Stimulated activated CD4-positive, alpha-beta T cell treated with anti-CD3 and anti-CD28 coated beads, Interleukin-1b, Interleukin-23, amount 100 ng/mL, for 1 hour (primary cell): ENCODE measurements at places on chromosomes 5 and 9.

- no peak for DNase-seq
These were observed 66.9 kb downstream of the FER start for GRCh38 chr5:108814551-108814950.

DNA sequence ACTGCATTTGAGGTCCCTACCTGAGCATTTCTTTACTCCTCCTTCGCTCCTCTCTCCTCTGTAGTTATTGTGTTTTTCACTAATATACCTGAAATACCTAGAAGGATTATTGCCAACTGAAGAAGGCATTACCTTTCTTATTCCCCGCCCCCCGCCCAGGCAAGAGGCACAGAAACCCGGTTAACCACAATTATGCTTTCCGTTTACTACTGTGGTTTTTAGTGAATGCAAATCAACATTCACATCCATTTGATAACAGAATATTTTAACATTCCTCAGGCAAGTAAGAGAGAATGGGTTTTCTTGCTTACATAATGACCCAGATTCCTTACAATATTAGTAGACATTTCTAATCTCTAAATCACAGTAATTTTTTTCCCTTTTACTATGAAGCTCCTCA, 136.9 kb downstream of the PCSK5 start:
- DNase-seq = no peak

- no peak for DNase-seq
These were observed 24.6 kb upstream of the FAM151B start for GRCh38 chr5:80463269-80463668.

- DNase-seq = no peak
These were observed 264.7 kb downstream of the TRIM32 start for GRCh38 chr9:116951588-116952435.

DNA sequence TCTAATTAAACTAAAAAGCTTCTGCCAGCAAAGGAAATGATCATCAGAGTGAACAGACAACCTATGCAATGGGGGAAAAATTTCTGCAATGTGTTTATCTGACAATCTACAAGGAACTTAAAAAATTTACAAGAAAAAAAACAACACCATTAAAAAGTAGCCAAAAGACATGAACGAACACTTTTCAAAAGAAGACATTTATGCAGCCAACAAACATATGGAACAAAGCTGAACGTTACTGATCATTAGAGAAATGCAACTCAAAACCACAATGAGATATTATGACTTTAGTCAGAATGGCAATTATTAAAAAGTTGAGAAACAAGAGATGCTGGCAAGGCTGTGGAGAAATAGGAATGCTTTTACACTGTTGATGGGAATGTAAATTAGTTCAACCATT, 530.4 kb upstream of the DAB2 start:
- no peak for DNase-seq

DNA sequence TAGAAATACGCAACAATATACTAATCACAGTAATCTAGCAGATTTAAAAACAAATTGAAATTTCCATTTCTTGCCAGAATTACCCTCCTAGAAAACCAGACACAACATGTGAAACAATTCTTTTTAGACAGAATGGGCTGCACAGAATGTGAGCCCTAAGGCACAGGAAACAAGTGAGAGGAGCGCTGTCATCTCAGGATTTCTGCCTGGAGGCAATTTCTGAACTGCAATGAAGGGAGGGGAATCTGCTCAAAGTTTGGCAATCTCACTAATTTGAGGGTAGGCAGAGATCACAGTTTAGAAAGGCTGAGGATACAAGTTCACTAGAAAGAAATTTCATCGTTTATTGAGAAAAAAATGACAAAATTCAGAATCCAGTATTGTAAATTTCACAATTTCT, 70.3 kb downstream of the INIP start:
- no peak for DNase-seq

DNA sequence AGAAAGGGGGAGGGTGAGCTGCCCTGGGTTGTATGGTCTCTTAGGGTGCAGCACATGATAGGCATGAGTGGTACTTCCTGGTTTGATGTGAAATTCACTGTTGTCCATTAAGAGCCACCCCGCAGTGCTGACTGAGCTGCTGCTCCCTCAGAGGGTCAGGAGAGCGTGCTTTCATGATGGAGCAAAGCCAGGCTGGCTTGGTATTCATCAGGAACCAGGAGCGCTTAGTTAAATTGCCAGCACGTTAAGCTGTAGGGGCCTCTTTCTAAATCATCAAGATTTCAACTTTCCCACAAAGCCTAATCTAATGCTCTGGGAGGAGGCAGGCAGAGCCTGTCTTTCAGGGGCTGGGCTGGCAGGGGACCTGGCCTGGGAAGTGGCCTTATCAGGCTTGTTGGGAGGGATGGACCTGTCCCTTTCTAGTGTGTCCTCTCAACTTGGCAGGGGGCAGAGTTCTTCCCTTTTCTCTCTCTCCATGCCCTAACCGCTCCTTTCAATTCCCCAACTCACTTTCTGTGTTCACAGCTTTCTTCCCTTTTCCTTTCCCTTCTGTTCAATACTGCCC, 7.9 kb downstream of the CYSTM1 start:
- DNase-seq = no peak

GRCh38 chr5:57839437-57840079, 356.9 kb upstream of the ACTBL2 start:
- DNase-seq = no peak

- DNase-seq = no peak
These were observed 132.7 kb upstream of the APC start for GRCh38 chr5:112604732-112605630.

DNA sequence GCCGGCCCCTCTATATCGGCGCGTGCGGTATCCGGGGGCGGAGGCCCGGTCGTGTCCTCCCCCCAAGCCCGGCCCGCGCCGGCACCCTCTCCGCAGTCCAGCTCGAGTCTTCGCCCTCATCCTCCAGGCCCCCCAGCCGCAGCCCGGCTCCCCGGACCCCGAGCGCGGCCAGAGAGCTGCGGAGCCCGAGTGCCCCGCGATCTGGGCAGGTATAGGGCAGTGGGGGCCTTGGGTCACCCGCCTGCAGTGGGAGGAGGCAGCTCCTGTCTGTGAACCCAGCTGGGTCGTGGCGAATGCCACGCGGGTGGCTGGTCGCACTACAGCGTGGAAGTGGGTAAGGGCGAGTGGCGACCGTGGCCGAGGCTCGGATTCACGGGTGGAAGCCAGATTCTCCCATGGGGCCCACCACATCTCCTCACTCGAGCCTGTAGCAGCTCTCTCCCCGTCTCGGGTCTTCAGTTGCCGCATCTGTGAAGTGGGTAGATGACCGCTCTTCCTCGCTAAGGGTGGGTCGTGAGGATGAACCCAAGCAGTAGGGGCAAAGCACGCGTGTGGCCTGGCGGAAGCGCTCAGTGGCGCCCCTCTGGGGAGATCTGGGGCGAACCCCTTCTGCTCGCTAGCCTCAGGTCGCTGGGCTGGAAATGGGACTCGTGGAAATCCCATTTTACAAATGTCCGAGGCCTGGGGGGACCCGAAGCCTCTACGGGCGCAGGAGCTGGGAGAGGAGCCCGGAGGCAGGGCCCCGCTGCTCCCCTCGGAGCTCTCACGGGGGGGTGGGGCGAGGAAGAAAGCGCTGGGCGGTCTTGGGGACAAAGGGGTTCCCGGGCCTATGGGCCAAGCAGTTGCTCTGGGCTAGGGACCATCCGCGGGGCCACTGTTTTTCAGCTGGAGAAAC, 1.9 kb downstream of the NR5A1 start:
- no peak for DNase-seq
